ENCODE measurements at places on chromosomes 16 and 17.
A peak's percentile ranks its signal among the peaks of the same experiment; 100 is the strongest.

DNA sequence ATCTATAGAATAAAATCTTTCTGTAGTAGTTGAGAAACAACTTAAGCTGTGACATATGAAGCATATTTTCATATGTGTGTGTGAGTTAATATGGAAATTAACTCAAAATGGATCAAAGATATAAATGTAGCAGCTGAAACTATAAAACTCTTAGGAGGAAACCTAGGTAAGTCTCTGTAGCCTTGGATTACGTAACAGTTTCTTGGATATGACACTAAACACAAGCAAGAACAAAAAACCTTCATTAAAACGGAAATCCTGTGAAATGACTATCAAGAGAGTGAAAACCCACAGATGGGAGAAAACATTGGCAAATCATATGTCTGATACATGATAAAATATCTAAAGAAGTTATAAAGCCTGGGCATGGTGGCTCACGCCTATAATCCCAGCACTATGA, 104.4 kb downstream of the VPS53 start:
- no peak for DNase-seq

- no peak for DNase-seq
Observed at GRCh38 chr16:81696166-81696960, 82.7 kb upstream of the PLCG2 start.

GRCh38 chr17:13002761-13003453, 14.9 kb downstream of the ELAC2 start:
- DNase-seq, result peak; percentile 67

- no peak for DNase-seq
Observed at GRCh38 chr17:11874756-11875155, 122.5 kb downstream of the ZNF18 start.

DNA sequence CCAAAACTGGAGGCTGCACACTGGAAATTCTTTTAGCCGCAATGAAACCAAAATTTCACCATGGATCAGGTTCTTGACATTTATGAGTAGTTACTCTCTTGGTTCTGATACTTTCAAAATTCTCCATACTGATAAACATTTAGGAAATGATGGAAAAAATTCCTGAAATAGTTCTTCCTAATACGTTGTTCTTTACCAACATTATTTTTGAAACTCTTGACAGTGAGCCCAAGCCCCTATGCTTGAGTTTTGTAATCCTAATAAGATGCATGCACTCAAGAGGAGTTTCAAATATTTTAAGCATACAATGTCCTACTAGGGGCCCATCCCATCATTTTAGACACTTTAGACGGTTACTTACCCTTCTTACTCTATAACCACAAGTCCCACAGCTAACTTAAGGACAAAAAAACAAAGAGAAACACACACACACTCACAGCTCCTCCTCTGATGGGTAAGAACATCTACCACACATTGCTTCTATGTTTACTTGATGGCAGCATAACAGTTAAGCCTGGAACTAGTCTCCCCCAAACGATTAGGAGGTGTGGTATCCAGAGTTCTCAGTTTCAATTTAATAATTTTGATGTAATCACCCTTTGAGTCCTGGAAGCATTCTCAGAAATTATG, 3.7 kb downstream of the VEZF1 start:
- no peak for DNase-seq

GRCh38 chr17:50091918-50092285, 3.2 kb upstream of the PDK2 start:
- DNase-seq, result no peak

DNA sequence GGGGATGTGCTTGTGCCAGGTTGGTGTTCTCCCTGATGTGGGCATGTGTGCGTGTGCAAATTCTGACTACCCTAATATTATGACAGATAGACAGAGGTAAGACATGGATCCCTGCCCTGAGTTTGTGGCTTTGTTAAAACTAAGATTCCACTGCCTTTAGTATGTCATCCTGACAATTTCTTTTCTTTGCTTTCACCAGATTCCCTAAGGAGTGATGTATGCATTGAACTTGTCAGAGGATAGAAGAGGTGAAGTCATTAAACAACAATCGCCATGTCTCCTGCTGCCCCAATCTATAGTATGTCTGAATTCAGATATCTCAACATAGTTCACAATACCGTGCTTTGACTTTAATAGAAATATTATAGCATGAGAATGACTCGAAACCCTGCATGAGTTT, 137.1 kb upstream of the ELAC2 start:
- DNase-seq, result no peak

GRCh38 chr16:56870276-56870888, 5.4 kb downstream of the SLC12A3 start:
- DNase-seq, result no peak

DNA sequence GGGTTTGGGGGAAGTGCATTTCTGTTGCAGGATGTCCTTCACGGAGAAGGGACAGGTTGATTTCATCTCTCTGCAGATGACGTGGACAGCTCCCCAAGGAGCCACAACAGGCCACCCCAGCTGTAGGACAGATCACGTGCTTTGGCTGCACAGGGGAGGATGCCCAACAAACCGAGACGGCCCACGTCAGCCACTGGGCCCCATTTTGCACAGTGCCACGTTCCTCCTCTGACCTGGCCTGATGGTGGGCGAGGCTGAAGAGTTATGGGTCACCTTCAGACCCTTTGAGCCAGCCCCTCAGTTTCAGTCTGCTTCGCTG, 9.0 kb upstream of the RHBDL3 start:
- DNase-seq, result no peak

DNA sequence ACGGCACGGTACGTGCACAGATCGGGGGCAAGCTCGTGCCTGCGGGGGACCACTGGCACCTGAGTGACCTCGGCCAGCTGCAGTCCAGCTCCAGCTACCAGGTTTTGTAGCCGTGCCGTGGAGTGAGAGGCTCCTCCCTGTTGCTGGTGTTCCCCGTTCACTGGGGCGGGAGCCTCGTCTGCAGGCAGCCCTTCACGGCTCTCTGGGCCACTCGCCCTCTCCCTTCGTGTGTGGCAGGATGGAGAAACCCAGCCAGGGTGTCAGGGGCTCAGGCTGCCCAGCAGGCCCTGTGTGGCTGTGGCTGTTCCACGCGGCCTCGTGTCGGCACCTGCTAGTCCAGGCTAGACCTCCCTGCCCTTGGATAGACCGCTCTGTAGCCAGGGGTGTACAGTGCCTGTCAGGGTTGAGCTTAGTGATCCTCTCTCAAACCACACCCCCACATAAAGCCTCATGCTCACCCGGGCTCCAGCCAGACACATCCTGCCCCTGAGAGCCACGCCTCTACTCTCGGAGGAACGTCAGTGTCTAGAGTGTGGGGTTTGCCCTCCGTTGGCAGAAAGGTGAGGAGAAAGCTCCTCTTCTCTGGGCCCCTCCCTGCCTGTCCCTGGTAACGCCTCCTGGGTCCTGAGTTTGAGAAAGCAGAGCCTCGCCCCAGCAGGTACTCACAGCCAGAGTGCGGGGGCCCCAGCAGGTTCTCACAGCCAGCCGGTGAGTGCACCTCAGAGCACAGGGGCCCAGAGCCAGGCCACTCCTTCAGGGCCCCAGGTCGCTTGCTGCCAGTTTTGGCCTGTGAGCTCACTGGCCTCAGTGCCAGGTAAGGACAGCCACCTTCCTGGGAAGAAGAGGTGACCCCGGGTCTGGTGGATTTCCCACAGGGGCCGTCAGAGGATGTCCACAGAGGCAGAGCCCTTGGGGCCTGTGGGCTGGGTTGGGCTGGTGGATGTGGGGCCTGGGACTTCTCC, 27.7 kb downstream of the NME3 start:
- DNase-seq, result no peak

GRCh38 chr16:87359121-87359520, 24.5 kb downstream of the FBXO31 start:
- DNase-seq, result no peak

DNA sequence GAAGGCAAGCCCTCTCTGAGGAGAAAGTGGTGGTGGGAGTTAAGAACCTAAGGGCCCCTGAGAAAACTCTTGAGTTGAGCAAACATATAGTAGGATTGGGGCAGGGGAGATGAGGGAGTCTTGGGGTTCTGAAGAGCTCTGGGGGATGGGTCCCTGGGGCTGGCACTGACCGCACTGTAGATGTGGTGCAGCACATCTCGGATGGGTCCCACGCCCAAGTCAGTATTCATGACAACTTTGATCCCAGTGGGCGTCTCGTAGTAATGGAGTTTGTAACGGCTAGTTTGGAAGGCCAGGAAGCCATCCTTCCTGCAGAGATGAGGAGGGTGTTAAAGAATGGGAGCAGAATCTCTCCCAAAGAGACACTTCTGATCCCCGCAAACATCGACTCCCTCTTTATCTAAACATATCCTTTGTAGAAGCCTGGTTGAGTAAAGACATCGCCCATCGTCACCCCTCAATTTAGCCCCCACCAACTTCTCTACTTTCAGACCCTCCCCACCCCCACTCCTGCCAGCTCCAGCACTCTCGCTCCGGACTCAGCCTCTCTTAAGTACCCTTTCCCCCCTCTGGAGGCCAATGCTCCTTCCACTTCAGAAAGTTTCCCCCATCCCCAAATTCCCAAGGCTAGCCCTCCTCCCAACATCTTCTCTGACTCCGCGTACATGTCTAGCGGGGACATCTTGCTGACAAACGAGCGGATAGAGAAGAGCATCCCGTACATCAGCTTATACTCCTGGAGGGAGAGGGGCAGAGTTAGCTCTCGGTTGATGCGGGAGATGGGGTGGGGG, 710 bp downstream of the TRAPPC1 start:
- no peak for DNase-seq

GRCh38 chr16:87431926-87432325, 39.8 kb downstream of the MAP1LC3B start:
- DNase-seq, result no peak

GRCh38 chr17:82244413-82245133, 15.7 kb downstream of the SLC16A3 start:
- no peak for DNase-seq
